ENCODE measurements at places on chromosomes 1 and 21.

DNA sequence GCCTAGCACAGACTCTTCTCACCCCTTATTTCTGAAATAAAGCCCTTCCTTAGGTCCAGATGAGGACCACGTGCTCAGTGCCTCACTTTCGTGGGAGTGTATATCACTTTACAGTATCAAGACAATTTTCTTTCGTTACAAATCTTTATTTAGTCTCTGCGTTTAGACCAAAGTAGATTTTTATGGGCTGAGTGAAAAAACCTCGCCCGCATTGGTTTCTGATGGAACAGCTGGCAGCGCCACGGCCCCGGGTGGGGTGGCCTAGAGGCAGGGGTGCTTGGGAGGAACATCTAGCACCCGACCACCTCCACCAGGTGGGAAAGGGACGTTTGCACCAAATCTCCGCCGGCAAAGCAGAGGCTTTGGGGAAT is 7.6 kb downstream of the SIM2 start:
- DNase-seq, result no peak

DNA sequence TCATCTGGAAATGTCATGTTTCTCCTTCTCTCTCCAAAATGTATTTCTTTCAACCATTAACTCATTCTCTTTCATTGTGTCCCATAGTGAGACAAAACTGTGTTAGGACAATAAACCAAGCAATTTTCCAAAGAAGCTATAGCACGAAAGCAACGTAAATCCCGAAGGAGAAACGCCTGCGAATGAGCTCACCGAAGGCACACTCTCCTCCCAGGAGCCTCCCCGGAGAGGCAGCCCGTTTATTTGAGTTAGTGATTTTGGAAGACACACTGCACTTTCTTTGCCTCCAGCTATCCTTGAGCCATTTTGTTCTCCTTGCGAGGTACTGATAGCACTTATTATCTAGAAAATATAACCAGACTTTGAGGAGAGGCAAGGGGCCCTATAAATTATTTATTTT is 41.2 kb downstream of the RSPH1 start:
- DNase-seq, result no peak

GRCh38 chr1:224178894-224179293 is 4.1 kb upstream of the DEGS1 start:
- DNase-seq, result no peak

- DNase-seq, result no peak
Measured at GRCh38 chr1:83029916-83030315, 969.0 kb downstream of the TTLL7 start.
